ENCODE measurements at places on chromosomes 3 and 15.

- DNase-seq, result no peak
These were observed 35.2 kb downstream of the CPN2 start for GRCh38 chr3:194315965-194316361.

GRCh38 chr3:193850084-193850619 lies 257.1 kb downstream of the OPA1 start:
- DNase-seq, result no peak

GRCh38 chr3:32991781-32992180 lies 40.3 kb downstream of the CCR4 start:
- no peak for DNase-seq

DNA sequence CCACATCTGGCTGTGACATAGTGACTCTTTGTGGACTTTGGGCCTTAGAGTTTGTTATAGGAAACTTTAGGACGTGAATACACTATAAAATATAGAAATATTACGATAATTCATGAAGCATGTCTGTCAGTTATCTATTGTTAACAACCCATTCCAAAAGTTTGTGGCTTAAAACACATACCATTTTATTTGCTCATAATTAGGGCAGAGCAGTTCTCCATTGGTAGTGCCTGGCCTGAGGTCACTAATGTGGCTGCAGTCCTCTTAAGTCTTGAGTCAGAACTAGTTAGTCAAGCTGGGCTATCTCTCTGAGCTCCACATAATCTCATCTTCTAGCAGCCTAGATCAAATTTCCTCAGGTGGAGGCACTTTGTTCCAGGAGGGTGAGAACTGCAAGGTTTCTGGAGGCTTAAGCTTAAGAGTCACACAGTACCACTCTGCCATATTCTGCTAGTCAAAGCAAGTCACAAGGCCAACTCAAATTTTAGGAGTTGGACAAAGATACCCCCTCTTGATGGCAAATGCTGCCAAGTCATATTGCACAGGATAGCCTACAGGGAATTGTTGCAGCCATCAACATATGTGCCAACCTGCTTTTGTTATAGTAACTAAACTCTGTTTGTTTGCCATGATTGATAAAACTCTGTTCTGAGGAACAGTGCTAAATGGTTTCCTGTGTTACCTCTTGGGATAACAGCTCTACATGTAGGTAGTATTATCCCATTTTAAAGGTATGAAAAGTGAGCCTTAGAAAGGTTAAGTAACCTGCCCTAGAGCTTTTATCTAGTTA lies 8.7 kb downstream of the ATXN7 start:
- no peak for DNase-seq

DNA sequence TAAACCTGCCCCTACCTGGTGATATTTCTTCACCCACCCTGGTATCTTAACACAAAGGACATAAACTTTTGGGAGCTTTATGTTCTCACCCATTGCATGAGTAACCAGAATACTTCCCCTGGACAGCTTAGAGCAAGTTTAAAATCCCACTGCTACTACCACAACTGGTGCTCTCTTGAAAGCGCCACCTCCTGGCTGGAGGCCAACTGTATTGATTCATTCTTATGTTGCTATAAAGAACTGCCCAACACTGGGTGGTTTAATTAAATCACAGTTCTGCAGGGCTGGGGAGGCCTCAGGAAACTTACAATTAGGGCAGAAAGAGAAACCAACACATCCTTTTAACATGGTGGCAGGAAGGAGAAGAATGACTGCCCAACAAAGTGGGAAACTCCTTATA lies 592.4 kb downstream of the EPHA3 start:
- DNase-seq, result no peak

DNA sequence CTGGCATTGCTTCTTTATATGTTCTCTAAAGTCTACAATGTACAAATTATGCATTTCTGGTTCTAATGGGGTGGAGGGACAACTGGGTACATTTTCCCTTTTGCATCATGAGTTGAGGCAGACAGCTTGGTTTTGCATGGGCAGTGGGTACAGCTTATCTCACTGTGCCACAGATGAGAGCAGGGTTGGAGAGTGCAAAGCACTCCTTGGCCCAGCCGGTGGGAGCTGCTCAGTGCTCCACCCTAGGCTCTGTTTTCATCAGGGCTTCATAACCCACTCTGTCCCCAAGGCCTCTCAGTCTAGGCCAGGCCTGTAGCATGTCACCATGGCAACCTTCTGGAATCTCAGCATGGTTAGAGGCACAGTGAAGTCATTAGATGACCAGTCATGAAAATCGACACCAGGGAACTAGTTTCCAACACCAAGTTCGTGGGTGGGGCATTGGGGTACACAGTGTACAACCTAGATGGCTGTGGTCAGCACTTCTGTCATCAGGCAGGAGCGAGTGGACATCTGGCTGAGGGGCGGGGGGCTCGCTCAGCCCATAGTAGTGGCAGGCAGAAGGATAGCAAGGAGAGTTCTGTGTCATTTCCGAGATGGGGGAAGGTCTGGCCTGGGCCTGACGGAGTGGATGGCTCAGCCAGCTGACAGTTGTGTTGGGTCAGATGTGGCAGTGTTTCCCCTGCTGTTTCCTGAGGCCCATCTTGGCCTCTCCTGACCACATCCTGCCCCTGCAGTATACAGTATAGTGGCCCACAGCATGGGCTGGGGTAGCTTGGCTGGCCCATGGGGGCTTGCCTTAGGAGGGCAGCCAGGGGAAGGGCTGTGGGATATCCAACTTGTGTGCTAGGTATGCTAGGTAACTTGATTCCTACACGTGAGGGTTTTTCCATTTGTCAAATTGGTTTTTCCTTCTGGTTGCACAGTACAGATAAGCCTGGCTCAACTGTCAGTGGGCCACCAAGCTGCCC lies 75.7 kb upstream of the PRR23C start:
- no peak for DNase-seq

DNA sequence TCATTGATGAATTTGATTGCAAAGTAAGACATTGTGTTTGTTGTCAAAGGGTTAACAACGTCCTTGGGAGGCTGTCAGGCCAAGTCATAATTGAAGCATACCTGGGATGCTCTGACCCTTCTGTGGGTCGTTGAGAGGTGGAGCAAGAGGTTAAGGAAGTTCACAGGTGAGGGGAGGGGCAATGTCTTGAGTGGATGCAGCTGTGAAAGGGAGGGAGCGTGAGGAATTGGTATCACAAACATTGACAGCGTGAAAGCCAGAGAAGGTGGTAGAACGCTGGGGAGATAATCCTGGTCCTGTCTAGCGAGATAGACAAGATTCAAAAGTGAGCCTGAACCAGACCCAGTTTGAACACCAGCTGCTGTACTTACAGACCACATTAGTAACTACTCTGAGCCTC lies 79.4 kb downstream of the HES1 start:
- no peak for DNase-seq

- no peak for DNase-seq
These were observed 162.1 kb upstream of the LYSMD4 start for GRCh38 chr15:99895189-99895955.

DNA sequence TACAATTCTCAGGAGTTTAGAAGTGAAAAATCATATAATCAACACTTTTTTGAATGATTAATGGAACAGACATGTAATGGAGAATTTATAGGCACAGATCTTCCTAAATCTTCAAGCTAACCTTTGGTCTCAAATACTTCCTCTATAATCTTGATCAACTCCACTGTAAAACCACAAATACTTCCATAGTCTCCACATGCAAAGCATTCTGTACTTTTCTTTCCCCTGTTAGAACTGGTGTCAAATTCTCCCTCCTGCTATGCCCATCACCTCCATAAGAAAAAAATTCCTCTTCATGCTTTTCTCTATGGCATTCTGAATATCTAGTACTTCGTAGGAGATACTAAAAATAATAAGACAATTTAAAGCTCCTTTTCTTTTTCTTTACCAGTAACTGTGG lies 214.3 kb downstream of the ADAMTS9 start:
- no peak for DNase-seq

DNA sequence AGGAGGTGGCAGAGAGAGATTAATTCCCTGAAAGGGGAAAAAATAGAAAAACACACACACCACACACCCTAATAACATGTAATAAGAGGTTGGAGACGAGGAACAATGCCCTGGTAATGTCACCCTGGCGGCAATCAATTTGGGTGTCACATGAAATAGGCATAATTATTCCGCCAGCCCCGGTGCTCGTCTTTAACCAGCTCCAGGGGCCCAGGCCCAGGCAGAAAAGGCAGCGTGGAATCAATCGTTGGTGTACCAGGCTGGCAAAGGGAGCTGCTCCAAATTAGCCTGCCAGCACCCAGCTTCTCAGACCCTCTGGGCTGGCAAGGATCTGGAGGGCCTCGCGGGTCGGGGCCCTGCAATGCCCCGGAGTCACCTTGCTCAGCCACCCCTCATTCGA lies 5.6 kb downstream of the LINGO1 start:
- DNase-seq, result no peak

GRCh38 chr3:98726084-98726483 lies 37.1 kb upstream of the ST3GAL6 start:
- DNase-seq, result no peak

DNA sequence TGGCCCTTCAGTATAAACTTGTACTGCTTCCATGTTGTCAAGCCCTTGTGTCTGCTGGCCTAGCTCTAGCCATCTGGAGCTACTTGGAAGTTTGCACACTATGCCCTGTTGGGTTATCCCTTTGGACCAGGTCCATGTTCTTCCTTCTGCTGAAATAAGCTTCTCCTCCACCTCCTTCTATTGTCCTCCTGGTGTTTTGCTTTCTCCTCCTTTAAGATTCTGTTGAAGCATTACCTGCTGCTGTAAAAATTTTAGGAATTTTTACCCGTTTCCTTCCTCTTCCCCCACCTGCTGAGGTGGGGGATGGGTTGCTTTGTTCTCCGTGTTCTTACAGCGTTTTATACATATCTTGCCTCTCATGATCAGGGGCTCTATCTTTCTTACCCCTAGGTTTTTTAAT lies 51.7 kb downstream of the SH3GL3 start:
- DNase-seq, result no peak

DNA sequence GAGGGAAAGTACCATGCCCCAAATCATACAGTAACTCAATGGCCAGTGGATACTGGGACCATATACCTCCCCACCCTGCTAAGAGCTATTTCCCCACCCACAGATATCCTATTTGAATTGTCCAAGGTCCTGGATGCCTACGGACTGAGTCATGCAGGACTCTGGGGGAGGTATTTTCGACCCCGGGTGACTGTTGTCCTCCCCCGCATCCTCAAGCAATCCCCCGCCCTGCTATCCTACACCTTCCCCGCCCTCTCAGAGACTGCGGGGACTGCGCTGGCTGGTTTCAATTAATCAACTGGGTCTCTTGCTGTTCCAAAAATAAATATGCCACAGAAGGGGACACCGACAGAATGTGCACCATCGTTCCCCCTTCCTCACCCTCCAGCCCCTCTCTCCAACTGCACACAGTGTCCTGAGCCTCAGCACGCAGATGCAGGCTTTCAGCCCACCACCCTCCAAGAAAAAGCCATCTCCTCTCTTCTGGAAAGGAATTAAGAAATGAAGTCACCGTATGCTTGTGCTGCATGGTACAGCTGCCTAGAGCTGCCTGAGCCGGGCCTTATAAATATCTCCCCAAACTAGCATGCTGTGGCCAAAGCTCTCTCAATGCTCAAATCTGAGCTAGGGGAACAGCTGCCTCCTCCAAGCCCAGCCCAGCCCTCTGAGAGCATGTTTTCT lies 8.1 kb downstream of the CAV3 start:
- no peak for DNase-seq

- DNase-seq, result no peak
These were observed 515.4 kb upstream of the IL12A start for GRCh38 chr3:159473206-159473605.

DNA sequence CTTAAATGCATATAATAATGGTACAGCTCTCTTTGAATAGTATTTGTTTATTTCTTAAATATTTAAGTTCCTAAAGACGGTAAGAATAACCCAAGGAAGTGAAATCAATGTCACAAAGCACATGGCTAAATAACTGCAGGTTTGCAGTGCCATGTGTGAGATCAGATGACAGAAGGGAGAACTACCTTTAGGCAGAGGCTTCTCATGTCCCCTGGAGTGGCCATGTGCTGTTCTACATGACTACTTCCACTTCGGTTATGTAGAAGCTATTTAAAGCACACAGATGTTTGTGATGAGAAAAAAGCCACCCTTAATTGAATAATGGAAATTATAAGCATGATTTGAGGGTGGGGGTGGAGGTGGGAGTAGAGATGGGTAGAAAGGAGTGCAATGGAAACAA lies 109.1 kb downstream of the UBE3A start:
- no peak for DNase-seq

GRCh38 chr3:29317659-29318173 lies 36.8 kb downstream of the RBMS3 start:
- DNase-seq, result no peak

DNA sequence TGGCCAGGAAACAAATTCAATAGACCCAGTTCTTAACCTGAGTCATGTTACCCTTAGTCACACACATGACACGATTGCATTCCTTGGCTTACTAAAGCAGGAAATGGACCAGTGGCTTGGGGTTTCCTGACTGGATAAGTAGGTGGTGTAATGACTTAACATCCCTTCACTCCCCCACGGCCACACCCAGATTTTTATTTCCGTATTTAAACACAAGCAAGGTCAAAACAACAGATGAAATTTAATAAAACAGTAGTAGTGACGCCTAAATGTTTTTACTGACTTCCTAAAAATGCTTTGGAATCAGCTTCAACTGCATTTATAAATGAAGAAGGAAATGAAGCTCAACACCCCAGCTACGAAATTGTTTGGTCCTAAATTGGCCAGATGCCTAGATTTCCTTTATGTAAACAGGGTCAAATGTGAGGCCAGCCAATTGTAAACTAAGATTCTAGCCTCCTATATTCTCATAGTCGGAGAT lies 324.3 kb downstream of the CHST2 start:
- DNase-seq, result no peak

GRCh38 chr3:176431038-176431418 lies 766.3 kb downstream of the TBL1XR1 start:
- no peak for DNase-seq

DNA sequence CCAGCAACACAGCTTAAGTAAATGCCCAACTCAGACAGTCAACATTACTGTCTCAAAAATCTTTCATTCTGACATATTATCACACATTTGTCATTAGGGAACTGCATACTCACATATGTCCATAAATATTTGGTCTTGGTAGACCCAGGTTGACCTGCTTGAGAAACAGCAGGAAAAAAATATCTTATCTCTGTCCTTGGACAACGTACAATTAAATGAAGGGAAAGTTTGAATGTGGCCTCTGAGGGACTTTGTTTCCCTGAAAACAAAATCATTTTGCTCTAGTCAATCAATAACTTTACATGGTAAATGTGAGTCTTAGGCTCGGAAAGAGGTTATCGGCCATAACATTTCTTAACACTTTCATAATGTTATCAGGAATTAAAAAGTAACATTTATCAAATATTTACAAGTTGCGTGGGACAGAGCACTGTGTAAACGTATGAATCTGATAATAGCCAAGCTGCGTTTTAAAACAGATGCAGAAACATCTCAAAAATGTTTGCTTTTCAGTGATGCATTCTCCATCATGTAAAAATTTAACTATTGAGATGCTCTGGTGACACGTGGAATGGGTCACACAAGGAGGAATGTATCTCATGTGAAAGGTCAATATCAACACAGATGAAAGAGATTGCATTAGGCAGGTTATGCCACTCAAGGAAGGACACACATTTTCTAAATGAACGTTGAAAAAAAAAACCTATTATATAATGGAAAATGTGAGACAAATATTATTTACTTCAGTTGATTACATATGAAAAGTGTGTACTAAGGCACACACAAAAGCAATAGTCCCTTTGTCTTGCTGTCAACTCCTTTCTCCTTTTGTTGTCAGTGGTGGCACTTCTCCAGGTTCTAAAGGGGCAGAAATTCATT lies 304.4 kb downstream of the WDR72 start:
- DNase-seq, result no peak

Data from NCI-H1694 treated with DMSO at 0.1 percent for 48 hours (cell line).